ENCODE measurements at places on chromosomes 6 and 20. TPM values are rescaled to one million over a fixed set of nuclear protein-coding genes. Genes with fewer than 3 reads are reported as not detected.

The LPIN3 gene
- 2.5 TPM for total RNA-seq

The DDO gene
- not detected for total RNA-seq

The KIF25 gene
- total RNA-seq = not detected

The AGPAT4 gene
- 4.9 TPM for total RNA-seq

The TUBB2B gene
- total RNA-seq = not detected

The SLA2 gene
- 103 TPM for total RNA-seq

The TMC2 gene
- not detected for total RNA-seq
